ENCODE measurements at places on chromosomes 16 and 17.

- no peak for DNase-seq
Observed at GRCh38 chr16:68772030-68772681, 35.1 kb downstream of the CDH1 start.

DNA sequence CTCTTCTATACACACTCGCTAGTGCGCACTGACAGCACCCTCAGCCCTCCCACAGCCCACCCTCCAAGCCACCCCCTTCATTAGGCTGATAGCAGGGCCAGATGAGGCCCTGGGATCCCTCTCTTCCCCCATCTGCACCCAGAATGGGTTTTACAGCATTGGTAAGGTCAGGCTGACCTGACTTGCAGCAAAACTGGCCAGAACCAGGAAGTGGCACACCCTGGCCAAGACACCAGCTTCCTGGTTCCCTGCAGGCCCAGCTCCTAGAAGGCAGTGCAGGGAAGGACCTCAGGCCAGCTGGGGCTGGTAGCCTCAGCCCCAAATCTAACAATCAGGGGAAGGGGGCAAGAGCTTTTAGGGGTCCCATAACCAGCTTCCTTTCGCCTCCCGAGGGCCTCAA, 50.0 kb upstream of the MRPS23 start:
- DNase-seq = no peak

- no peak for DNase-seq
Observed at GRCh38 chr17:1471911-1472821, 16.1 kb upstream of the CRK start.

DNA sequence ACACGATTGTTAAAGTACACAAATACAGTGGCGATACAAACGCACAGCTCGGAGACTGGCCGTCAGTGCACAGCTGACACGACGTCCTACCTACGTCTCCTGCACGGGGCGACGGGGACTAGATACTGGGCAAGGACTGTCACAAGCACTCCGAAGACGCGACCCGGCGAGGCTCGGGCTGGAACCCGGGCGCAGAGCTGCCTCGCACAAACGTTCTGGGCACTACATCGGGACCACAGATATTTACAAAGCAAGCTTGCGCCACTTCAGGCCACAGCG, 13.8 kb downstream of the SLC16A3 start:
- no peak for DNase-seq

- DNase-seq = no peak
Observed at GRCh38 chr16:35131429-35131828, 1672.0 kb downstream of the TP53TG3F start.

DNA sequence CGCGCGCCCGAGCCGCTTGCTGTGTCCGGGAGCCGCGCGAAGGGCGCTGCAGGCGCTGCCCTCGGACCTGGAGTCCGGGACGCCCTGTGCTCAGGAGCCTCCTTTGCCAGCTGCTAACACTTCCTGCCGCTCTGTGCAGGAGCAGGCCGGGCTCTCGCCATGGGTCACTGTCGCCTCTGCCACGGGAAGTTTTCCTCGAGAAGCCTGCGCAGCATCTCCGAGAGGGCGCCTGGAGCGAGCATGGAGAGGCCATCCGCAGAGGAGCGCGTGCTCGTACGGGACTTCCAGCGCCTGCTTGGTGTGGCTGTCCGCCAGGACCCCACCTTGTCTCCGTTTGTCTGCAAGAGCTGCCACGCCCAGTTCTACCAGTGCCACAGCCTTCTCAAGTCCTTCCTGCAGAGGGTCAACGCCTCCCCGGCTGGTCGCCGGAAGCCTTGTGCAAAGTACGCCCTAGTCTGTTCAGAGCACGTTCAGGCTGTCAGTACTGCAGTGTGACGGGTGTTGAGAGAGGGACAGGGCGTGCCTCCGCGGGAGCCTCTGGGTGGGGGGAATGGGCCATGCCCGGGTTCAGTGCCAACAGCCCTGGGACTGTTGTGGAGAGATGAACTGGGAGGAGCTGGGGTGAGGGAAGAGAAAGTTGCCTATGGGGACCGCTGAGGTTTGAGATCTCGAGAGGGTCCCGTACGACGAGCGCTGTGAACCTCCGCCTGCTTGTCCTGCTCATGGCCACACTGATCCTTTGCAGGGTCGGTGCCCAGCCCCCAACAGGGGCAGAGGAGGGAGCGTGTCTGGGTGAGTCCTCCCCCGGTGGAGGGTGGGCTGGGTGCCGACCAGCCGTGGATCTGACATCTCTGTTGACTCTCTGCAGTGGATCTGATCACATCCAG, 1.3 kb downstream of the ZNF276 start:
- peak; percentile 87 for DNase-seq

DNA sequence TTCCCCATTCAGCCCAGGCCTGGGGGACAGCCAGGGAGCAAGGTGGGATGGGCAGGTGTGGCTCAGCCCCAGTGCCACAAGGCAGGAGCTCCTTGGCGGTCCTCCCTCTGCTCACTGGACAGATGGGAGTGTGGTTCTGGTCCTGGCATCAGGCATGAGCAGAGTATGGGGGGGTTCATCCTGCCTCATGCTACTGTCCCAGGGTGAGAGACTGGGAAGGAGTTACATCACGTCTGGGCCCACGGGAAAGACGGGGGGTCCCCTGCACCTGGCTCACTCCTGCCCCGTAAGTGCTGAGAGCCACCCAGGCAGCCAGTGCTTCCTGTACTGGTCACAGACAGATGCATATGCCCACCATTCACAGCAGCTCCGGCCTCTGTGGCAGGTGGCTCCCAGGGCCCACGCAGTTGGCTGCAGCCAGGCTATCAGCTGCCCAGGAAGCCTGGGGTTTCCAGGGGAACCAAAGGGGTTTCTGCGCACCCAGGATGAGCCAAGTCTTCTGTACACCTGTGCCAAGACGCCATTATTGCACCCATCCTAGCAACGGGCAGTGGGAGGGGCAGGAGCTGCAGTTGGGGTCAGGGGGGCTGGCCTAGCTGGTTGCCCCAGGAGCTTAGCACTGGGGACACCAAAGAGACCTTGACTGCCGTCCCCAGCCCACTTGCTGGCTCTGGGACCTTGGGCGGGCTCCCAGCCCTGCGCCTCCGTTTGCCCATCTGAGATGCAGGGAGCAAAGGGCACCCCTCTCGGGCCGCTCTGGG, 1.9 kb downstream of the BAIAP3 start:
- no peak for DNase-seq

- no peak for DNase-seq
Observed at GRCh38 chr16:50712560-50712898, 19.1 kb downstream of the NOD2 start.

DNA sequence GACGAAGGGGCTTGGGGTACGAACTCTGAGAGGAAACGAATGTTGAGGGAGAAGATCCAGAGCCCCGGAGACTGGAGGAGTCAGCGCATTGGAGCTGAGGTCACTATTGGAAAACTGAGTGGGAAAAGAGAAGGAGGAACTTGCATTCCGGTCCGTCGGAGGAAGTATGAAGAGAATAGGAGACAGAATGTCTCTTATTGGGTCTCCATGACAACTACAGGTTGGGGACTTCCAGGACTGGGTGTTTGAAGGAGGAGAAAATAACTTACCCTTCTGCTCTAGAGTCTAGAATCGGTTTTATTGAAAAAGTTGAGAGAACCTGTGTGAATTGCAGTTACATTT, 537 bp downstream of the GOSR1 start:
- DNase-seq = peak; percentile 42

DNA sequence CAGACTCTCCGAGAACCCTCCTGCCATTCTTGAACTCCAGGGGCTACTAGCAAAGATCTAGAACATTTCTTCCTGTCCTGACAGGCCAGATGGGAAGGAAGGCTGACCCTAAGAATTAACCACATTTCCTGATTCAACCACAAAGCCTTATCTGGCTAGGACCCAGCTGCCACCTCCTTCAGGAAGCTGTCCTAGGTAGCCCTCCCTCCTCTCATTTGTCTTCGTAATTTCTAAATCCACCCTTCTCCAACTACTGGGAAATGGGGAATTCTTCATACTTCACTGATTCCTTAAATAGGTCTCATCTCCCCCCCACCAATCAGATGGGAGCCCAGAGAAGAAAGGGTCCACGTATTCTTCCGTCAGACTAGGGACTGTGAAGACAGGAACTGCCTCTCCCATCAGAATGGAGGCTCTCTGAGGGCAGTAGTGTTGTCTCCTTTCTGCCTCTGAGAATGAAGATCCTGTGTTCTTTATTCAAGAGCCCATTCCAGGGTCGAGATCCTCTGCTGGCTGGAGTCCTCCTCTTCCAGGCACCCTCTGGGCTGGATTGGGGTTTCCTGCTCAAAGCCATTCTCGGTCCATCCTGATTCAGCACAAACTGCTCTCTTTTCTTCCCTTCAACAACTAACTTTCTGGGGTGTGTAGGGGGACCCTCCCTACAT, 2.1 kb downstream of the SAMD14 start:
- no peak for DNase-seq

- no peak for DNase-seq
Observed at GRCh38 chr16:68426347-68426652, 22.0 kb downstream of the SMPD3 start.

- no peak for DNase-seq
Observed at GRCh38 chr16:54402270-54402669, 115.7 kb upstream of the IRX3 start.

DNA sequence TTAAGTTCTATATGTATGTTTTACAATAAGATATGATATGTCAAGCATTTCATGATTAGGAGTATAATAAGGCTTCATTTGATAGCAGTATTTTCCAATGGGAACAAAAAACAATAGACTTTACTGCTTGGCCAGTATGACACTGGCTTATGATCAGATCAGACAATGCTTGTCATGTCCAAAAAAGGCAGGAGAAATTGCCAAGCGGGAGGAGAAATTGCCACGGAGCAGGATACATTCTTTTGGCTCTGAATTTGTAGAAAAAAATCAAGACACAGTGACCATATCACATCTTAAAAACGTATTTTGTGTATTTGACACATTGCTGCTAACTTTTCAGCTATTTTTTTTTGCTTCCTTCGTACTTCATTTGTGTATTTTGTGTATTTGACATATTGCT, 404.1 kb downstream of the CNTNAP4 start:
- no peak for DNase-seq

GRCh38 chr17:50596191-50597037, 35.9 kb downstream of the CACNA1G start:
- no peak for DNase-seq

GRCh38 chr17:76240461-76241203, at the start of gene RNF157:
RNF157 (minus strand) TSS chr17:76240493; CDS start chr17:76240240, 253 bp downstream.
- peak; percentile 77 for DNase-seq

- DNase-seq = no peak
Observed at GRCh38 chr16:86046667-86047270, 147.8 kb downstream of the IRF8 start.

DNA sequence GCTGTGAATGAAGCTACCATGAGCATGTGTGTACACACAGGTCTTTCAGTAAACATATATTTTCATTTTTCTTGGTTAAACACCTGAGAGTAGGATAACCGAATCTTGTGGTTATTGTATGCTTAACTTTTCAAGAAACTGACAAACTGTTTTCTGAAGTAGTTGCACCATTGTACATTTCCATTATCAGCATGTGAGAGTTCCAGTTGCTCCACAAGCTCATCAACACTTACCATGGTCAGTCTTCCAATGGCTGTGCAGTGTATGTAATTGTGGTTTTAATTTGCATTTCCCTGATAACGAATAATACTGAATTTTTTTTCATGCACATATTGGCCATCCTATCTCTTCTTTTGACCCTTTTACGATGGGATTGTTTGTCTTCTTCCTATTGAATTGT, 31.3 kb upstream of the C1QL1 start:
- no peak for DNase-seq

DNA sequence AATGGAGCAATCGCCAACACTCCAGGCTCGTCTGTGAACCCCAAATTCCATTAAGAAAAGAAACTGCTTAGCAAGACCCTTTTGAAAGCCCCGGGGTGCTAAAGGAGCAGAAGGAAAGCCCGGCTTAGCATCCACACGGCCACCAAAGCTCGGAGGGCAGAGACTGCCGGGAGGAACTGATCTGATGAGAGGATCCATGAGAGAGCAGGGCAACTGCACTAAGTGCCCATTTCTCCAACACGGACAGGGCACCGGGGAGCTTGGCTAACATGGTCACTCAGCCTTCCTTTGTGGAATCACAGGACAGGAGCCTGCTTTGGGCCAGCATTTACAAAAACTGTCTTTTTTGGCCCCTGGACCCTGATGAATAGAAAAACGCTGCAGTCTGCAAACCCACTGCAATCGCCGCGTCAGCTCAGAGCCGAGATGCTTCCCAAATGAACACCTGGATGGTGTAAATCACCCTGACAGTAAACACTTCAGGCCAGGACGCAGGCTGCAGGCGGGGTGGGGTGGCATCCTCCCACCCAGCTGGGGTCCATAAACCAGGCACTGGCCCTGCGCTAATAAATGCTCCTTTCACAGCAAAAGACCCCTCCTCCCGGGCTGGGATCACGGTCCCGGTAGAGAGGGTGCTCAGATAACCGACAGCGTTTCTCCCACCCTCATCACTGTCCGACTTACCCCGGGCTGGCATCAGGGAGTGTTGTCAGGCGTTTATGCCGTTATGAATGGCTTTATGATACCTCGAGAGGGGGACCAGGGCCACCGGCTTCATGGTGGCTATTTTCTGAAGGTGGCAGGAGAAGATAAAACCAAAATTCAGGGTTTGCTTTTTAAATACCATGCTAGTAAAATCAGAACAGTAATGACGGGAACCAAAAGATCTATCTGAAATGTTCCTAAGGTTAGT, 299.5 kb downstream of the IRF8 start:
- no peak for DNase-seq

DNA sequence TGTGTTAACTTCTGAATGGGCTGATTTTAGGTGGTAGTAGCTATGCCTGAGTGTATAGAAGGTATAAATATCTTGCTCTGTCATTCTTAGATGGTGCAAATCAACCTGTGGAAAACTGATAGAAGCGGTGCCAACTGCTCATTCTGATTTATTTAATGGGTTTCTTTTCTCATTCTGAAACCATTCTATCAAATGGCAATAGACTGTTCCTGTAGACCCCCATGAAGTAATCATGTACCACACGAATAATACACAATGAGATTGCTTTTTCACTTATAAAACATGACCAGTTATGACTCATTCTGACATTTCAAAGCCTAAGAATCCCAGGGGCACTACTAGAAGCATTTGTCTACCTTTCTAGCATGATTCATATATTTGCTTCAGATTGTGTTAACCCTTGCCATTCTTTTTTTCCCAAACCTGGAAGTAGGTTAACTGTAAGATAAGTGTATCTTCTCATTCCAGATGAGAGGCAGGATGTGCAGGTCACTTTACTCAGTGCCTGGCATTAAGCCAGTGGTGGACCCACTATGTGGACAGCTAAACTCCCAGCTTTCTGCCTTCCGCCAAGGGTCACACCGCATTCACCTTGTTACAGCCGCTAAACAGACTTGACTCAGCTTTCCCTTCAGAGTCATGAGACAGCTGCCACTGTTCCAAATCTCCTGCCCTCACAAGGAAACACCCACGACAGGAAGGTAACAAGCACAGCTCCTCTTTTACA, 16.4 kb upstream of the SLC16A11 start:
- DNase-seq = no peak

DNA sequence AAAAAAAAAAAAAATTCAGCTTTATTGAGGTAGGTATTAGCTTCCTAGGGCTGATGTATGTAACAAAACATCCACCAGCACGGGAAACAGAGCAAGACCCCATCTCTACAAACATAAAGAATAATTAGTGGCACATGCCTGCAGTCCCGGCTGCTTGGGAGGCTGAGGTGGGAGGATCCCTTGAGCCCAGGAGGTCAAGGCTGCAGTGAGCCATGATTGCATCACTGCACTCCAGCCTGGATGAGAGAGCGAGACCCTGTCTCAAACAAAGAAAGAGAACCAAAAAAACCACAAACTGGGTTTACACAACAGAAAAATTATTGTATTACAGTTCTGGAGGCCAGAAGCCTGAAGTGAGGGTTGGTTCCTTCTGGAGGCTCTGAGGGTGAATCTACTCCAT, 4.0 kb upstream of the MMP25 start:
- DNase-seq = no peak
